ENCODE measurements at places on chromosomes 2 and 18. TPM values are rescaled to one million over a fixed set of nuclear protein-coding genes. Genes with fewer than 3 reads are reported as not detected.
A peak's percentile ranks its signal among the peaks of the same experiment; 100 is the strongest.

KIF1A gene
- 0.42 TPM for total RNA-seq

- DNase-seq, result no peak
- no peaks in the 10 kb centered on the region for H3K4me1 ChIP-seq
- peaks cover 21% of the 10 kb centered on the region for H3K27me3 ChIP-seq
Measured at GRCh38 chr2:23542230-23542789, 157.3 kb downstream of the KLHL29 start.

CCL20 gene
- 2.8 TPM for total RNA-seq

GRCh38 chr2:23042216-23042906, 342.6 kb upstream of the KLHL29 start:
- no peak overlapping the region for H3K27ac ChIP-seq
- H3K27me3 ChIP-seq, result no peaks in the 10 kb centered on the region
- no peaks in the 10 kb centered on the region for H3K36me3 ChIP-seq
- H3K4me3 ChIP-seq, result no peak overlapping the region
- no peak for DNase-seq

DNA sequence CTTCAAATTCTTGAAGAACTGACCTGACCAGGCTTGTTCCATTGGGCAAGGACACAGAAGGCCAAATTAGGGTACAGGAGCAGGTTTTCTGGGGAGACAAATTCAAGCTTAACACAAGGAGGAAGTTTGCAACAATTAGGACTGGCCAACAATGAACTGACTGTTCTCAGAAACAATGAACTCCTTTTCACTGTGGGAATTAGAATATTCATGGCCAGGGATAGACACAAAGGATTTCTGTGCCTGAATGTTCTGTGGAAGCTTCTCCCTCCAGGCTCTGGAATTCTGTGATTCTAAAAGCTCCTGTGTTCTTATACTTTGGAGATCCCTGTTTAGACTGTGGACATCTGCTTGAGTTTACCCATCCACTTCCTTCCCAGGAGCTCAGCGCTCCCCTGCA, 15.2 kb downstream of the SMYD1 start:
- no peaks in the 10 kb centered on the region for H3K27me3 ChIP-seq
- H3K4me3 ChIP-seq, result no peak overlapping the region
- H3K36me3 ChIP-seq, result no peaks in the 10 kb centered on the region
- no peak for DNase-seq
- H3K27ac ChIP-seq, result no peak overlapping the region

DNA sequence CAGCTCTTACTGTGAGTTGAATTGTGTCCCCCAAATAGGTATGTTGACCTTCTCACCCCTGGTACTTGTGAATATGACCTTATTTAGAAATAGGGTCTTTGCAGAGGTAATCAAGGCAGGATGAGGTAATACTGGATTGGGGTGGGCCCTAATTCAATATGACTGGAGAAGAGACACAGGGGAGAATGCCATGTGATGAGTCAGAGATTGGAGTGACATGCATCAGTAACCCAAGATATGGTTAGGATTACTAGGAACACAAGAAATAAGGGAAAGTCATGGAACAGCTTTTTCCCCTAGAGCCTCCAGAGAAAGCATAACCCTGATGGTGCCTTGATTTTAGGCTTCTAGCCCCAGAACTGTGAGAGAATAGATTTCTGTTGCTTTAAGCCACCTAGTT, 37.0 kb upstream of the ATP5MC3 start:
- H3K36me3 ChIP-seq, result no peaks in the 10 kb centered on the region
- no peaks in the 10 kb centered on the region for H3K4me1 ChIP-seq
- no peak for DNase-seq
- no peak overlapping the region for H3K27ac ChIP-seq
- H3K27me3 ChIP-seq, result no peaks in the 10 kb centered on the region

SMCHD1 gene
- 87.8 TPM for total RNA-seq

DNA sequence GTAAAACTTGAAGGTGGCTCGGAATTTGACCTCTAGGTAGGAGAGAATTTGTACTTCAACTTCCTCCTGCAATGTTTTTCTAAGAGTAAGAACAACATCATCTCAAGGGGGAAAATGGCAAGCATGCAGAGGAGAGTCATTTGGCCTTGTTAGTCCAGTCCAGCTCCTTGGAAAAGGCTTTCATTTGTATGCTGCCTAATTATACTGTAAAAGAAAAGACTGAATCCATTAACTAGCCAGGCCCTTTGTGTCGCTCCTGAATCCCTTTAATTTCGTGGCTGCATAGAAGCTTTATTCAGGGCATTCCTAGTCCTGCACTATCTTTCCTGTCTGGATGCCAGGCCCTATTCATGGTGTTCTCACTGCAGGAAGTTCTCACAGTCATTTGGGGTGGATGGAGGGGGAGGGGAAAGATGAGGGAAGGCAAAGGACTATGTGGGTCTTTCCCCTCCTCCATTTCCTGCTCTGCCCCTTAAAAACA, 36.0 kb downstream of the PHLPP1 start:
- H3K36me3 ChIP-seq, result no peaks in the 10 kb centered on the region
- no peaks in the 10 kb centered on the region for H3K27me3 ChIP-seq
- H3K27ac ChIP-seq, result no peak overlapping the region
- H3K4me1 ChIP-seq, result peaks cover 19% of the 10 kb centered on the region
- DNase-seq, result peak; percentile 48

- no peak for DNase-seq
- H3K27ac ChIP-seq, result no peak overlapping the region
- no peaks in the 10 kb centered on the region for H3K36me3 ChIP-seq
Measured at GRCh38 chr18:50636366-50637057, 76.6 kb downstream of the MAPK4 start.

DNA sequence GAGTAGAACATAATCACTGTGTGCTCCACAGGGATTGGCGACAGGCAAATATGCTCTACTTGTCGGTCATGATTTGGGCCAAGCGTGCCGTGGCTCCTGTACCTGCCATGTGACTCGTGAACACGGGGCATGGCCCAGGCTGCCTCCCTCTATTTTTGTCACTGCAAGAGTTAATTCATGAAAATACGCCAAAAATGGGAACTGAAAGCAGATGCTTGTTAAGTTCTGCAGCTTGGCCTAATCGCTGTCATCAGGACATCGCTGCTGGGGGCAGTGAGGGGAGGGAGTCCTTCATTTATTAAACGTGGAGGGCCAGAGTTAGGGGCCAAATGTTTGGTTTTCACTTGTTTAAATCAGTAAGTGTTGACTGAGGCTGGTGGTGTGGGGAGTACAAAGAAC, 177.8 kb downstream of the BCL2 start:
- no peak for DNase-seq
- no peak overlapping the region for H3K27ac ChIP-seq
- no peak overlapping the region for H3K4me3 ChIP-seq
- H3K4me1 ChIP-seq, result peaks cover 52% of the 10 kb centered on the region
- H3K36me3 ChIP-seq, result no peaks in the 10 kb centered on the region

DNA sequence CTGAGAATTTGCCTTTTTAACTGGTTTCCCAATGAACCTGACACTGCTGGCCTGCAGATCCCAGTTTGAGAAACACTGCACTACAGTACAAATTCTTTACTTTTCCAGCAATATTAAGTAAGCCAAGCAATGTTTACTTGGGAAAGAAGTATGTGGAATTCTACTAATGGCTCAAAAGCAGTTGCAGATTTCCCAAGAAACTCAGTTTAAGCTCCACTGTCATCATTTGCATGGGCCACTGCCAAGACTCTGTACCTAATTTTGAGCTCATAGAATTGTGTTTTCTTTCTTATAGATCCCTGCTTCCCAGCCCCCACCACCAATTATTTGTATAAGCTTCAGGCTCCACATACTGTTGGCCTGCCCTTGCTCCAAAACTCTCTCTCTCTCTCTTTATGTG, 676.1 kb downstream of the RNF144A start:
- no peak overlapping the region for H3K4me3 ChIP-seq
- no peaks in the 10 kb centered on the region for H3K4me1 ChIP-seq

DNA sequence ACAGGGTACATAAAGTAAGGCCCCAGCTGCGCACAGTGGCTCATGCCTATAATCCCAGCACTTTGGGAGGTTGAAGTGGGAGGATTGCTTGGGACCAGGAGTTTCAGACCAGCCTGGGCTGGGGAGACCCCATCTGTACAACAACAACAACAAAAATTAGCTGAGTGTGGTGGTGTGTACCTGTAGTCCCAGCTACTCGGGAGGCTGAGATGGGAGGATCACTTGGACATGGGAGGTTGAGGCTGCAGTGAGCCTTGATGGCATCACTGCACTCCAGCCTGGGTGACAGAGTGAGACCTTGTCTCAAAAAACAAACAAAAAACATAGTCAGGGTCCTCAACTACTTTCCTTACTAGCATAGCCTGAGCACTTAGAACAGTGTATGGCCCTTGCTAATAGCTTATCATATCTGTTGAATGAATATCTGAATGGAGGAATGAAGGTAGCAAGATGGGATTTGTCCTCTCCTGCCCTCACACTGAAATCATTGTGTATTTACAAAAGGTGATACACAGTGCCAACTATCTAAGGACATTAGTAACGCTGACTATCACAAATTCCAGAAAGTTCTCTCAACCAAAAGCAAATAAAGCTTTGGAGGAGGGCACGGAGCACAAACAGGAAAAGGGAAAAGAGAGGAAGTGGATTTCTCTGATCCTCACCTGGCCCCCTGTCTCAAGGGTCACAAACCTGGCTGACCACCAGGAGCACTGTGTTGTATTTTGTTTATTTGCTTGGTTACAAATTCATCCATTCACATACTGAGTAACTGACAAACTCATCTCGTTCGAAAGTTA, 38.1 kb downstream of the L3MBTL4 start:
- no peak overlapping the region for H3K4me3 ChIP-seq
- H3K36me3 ChIP-seq, result no peaks in the 10 kb centered on the region
- H3K27me3 ChIP-seq, result no peaks in the 10 kb centered on the region
- no peak for DNase-seq
- H3K27ac ChIP-seq, result no peak overlapping the region
- H3K4me1 ChIP-seq, result no peaks in the 10 kb centered on the region

DNA sequence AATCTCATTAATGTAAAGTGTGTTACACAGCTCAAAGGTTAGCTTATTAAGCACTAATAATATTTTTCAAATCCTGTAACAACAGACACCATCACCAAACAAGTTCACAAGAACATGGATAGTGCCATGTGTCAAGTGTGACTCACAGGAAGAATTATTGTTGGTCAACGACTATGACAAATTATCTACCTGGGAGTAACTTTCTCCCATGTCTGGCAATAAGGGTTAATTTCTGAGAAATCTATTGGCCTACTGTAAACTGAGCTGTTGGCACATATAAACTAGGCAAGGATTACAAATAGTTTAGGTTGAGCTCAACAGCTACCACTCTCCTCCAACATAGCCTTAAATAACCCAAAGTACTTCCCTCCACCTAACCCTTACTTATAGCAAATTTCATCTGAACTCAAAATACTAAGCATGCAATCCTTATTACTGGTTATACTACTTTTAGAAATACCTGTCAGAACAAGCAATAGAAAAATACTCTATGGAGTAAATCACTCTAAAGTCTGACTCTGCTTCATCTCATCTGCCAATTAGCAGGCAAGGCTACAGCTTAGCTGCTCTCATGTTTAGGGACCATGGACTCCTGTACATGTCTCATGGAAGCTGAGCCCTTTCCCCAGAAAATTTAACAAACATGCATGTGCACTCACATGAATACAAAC, 223.0 kb downstream of the NBAS start:
- H3K4me1 ChIP-seq, result no peaks in the 10 kb centered on the region
- no peak for DNase-seq
- no peaks in the 10 kb centered on the region for H3K36me3 ChIP-seq
- H3K27ac ChIP-seq, result no peak overlapping the region
